ENCODE measurements at places on chromosomes 7 and 10. TPM values are rescaled to one million over a fixed set of nuclear protein-coding genes. Genes with fewer than 3 reads are reported as not detected.

- no peak for DNase-seq
Observed at GRCh38 chr10:24958721-24959381, 6.4 kb upstream of the PRTFDC1 start.

The RASA4B gene
- 30.1 TPM for total RNA-seq

The STARD3NL gene
- total RNA-seq, result 30.8 TPM

The NRG3 gene
- total RNA-seq, result not detected

GRCh38 chr10:92873029-92873428 lies 24.7 kb downstream of the EXOC6 start:
- DNase-seq, result no peak

DNA sequence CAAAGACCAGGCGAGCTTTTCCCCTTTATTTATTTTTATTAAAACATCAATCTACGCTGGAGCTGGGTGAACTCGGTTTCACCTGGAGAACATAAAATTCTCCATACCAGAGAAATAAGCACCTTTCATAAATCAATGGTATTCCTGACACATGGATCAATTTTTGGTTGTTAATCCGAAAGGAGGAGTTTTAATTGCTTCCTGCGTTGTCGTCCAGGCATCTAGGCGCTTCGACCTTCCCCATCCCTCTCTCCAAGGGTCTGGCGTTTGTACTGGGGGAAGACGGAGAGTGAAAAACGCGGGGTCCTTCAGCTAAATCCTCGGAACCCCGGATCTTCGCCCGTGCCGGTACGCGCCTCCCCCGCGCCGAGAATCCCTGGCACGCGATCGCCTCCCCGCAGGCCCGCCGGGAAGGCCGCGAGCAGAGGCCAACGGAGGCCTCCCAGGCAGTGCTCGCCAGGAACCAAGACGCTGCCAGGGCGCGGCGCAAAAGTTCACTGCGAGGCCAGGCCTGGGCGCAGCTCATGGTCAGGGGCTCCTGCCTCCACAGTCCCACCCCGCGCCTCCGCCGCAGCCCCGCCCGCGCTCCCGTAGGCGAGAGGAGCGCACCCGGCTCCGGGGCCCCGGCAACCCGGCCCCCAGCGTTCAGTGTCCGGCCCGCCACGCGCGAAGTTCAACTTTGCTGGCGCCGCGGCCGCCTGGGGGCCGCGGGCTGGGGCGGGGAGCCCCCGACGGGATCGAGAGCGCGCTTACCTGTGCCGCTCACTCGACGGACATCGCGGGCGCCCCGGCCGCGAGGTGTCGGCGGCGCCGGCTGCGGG lies 8.3 kb upstream of the EBF3 start:
- DNase-seq, result no peak

GRCh38 chr10:11638055-11638698 lies 26.7 kb upstream of the USP6NL start:
- no peak for DNase-seq

DNA sequence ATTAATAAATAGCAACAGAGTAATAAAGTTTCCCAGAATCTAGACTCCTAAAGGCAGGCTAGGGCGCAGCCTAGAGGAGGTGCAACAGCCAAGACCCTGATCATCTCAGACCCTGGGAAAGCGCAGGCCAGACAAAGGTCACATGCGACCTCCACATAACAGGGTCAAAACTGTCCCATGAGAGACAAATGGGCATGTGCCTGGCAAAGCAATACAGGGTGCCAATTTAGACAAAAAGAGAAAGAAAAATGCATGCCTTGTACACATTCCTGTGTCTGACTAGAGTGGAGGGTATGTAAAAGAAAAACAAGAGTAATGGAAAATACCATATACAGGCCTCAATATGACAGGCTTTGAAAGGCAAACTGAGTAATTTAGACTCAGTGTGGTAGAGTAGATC lies 22.2 kb downstream of the MPP7 start:
- DNase-seq, result no peak

The OR13A1 gene
- total RNA-seq, result not detected

The HOXA6 gene
- total RNA-seq, result not detected

DNA sequence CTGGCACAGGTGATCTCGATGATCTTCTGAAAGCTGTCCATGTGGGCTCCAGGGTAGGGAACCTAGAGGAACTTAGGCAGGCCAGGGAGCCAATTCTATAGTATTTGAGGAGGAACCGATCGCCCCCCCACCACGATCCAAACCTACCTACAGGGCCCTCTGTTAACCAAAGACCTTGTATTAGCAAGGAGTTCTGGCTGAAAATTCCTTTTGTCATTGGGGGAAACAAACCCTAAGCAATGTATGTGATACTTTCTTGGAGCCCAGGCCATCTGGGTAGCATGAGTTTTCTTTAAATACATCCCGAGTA lies 62.1 kb downstream of the CHN2 start:
- DNase-seq, result no peak

- DNase-seq, result no peak
Observed at GRCh38 chr10:96279191-96279641, 7.8 kb upstream of the BLNK start.

Measured in activated CD4-positive, alpha-beta T cell treated with anti-CD3 and anti-CD28 coated beads for 36 hours (primary cell).